Suprapubic skin (tissue), 4 donors: ENCODE measurements at places on chromosomes 1 and 21.

DNA sequence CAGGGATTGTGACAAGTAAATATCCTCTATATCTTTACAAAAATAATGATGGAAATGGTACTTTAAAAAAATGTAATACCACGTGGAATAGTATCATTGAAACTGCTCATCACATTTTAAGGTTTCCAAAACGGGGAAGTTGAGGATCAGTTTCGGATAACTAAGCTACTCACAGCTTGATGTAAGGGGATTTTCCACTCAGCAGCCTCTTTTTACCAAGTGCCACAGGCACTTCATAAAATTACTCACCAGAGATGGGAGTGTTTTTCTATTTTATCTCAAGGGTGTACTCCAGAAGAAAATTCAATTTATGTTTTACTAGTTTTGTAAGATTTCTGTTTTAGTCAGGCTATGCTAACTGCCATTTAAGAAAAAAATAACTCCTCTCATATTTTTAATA, 91.7 kb downstream of the TPR start:
- DNase-seq = no peak

GRCh38 chr1:114831276-114831994, 23.2 kb upstream of the SYCP1 start:
- DNase-seq = no peak

DNA sequence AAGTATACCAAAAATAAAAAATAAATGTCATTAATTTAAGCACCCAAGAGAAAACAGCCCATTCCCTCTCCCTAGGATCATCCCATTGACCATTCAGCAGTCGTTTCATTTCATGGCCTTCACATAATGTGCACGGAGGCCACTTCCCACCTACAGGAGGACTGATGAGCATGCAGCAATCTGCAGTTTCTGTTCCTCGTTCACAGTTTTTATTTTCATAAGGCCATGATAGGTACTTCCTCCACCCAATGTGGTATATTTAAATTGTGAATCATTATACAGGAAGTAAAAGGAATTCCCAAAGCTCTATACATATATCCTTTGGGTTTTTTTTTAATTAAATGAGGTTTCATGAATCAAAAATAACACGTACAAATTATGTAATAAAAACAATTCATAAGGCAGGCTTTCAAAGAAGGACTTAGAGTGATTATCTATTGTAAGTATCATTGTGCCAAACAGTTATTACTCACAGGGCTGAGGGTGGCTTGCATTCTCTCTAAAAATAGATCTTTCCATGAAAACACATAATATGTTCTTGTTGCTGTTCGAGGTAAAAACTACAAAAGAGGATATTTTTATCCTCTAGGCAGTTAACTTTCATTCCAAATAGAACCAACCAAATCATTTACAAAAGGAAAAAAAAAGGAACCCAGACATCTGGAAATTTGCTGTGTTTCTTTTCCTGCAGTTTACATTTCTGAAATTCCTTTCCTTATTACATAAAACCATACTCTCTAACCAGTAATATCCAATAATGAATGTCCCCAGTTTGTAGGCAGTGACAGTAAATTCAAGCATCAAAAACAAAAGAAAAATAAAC, 27.5 kb upstream of the SLC44A3 start:
- DNase-seq = no peak

GRCh38 chr1:215891266-215892057, 324.4 kb downstream of the KCTD3 start:
- no peak for DNase-seq

DNA sequence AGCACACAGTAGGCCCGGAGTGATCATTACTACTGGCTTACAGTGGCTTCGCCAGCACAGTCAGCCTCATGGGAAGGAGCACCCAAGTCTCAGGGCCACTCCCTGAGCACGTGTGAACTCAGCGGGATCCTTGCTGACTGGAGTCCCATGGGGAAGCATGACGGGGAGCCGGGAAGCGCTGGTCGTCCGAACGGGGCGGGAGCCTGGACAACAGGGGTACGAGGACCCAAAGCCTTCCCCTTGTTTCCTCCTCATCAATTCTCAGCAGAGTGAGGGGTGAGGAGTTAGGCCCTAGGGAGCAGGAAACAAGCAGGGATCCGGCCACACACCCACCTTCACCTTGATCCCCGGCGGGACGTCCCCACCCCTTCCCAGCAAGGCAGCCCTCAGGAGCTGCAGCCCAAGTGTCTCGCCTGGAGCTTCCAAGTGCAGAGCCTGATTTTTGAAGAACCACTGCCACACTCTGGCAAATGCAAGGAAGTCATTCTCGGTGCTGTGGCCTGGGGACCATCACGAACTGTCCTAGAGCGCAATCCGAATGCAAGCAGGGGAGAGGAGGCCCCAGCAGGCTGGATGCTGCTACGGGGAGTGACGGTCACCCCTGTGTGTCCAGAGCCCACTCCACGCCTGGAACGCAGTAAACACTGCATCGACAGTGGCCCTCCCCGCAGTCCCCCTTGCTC, 35.5 kb downstream of the TOMM20 start:
- no peak for DNase-seq
